ENCODE measurements at places on chromosomes 1 and 21.

GRCh38 chr1:201648066-201648906, 109.4 kb downstream of the NAV1 start:
- no peak for DNase-seq

DNA sequence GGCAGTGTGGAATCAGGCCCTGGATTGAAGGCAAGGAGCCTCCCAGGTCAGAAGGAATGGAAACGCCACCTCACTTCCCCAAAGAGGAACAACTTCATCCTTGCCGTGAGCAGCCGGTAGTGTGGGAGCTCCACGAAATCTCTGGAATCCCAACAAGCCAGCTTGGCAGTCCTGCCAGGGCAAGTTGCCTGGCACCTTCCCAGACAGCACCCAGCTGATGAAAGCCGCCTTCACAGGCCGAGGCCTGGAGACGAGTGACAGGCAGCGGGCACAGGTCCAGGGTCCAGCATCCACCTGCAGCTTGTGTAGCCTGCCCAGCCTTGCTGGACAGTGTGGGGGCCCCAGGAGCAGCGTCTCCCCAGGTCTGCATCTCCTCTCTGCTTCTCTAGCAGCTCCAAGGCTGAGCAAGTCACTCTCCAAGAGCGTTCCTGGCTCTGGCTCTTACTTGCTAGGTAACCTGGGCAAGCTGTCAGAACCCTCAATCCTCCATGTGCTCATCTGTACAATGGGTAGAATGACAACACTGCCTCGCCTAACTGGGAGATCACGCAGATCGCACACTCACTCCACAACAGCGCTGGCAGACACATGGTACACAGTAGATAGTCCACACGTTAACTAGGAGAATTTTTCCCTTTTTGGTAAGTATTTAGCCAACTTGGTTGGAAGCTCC, 43.0 kb downstream of the ACOT7 start:
- no peak for DNase-seq

DNA sequence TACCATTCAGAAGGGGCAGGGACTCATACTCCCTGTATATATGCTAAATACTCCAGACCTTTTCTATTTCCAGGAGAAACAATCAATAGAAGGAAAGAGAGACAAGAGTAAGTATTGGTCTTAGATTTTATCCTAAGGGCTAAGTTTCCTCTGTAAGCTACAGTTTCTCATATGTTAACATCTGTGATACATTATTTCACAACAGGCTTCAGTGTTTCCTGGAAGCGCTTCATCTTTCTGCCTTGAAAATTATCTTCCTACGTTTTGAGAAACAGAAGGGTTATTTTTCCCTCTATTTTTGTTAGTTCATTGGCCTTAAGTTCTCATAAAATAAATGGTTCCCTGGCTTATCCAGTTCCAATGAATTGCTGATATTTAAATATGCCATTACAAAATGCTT, 15.6 kb downstream of the FMO1 start:
- DNase-seq = no peak

DNA sequence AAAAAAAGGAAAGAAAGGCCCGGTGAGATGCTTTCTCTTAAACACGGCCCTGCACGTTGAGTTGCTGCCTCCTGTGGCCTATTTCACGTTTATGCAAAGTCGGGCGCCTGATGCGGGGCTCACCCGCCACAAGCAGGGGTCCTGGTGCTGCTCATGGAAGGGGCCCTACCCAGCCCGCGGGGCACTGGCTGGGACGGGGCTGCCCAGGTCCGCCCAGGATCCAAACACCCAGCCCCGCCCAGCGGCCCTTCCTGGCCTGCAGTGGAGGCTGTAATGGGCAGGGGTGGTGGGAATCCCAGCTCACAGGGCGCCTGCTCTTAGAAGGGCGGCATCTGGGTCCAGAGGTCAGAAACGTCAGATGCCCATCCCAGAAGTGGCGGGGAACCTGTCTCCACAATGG, 1.6 kb downstream of the COL6A2 start:
- DNase-seq = peak; percentile 7

GRCh38 chr1:182181167-182181572, 119.7 kb upstream of the ZNF648 start:
- no peak for DNase-seq

DNA sequence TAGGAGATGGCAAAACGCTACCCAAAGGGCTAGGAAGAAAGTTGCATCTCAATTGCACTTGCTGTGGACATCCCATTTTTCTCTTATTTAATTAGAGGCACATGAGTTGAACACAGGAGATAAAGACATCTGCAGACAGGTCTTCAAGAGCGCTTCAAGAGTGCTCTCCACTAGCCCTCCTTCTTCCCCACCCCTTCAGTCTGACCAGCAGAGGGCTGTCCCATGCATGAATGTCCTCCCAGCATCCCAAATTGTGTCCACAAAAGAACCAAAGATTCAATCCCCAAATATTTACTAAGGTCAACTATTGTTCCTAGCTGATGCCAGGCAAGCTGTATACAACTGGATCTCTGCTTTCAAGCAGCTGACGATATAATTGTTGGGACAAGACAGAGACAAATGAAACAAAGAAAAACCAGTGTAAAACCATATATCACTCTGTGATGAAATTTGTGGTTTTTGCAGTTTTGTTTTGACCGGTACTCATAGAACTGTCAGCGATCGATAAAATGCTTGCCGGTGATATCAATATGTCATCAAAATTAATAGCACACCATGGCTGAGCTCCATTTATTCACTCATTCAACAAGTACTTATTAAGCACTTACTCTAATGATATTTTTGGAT, 174.2 kb downstream of the TNR start:
- no peak for DNase-seq

All from activated CD4-positive, alpha-beta T cell treated with anti-CD3 and anti-CD28 coated beads for 1 hour (primary cell).